Inflammatory macrophage treated with lipopolysaccharide for 1 hour (primary cell): ENCODE measurements at places on chromosomes 11 and 22.

GRCh38 chr11:97351939-97352338 is 962.1 kb downstream of the JRKL start:
- no peak for DNase-seq

GRCh38 chr11:78856211-78856610 is 281.5 kb upstream of the NARS2 start:
- DNase-seq, result no peak

DNA sequence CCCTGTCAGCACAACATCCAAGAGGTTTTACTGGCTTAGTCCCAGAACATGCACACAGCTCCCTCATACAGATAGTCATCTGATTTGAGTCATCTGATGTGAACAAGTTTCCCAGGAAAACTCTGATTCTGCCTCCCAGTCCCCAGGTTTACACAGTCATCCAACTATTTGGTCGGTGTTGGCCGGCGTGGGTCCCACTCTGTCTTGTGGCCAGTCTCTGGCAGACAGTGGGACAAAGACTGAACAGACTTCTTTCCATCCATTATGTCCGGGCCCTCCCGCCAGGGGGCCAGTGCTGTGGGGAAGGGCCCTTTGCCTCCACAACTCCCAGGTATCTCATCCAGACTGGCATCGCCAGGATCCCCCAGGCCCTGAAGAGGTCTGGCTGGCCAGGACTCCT is 60.0 kb downstream of the BTG4 start:
- no peak for DNase-seq

DNA sequence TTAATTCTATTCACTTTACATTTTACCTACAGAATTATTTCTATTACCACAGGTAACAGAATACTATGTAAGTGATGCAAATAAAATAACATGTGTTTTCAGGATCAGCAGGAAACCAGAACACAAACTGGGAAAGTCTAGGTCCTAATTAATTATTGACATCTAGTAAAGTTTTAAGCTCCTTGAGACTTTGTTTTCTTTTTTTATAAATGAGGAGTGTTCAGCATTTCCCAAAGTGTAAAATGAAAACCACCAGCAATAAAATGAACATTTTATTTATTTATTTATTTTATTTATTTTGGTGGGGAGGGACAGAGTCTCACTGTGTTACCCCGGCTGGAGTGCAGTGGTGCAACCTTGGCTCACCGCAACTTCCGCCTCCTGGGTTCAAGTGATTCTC is 123.6 kb downstream of the ARHGAP42 start:
- DNase-seq, result no peak

GRCh38 chr11:109209572-109209971 is 212.4 kb upstream of the C11orf87 start:
- DNase-seq, result no peak

GRCh38 chr11:6943131-6943530 is 16.9 kb downstream of the ZNF215 start:
- DNase-seq, result no peak

DNA sequence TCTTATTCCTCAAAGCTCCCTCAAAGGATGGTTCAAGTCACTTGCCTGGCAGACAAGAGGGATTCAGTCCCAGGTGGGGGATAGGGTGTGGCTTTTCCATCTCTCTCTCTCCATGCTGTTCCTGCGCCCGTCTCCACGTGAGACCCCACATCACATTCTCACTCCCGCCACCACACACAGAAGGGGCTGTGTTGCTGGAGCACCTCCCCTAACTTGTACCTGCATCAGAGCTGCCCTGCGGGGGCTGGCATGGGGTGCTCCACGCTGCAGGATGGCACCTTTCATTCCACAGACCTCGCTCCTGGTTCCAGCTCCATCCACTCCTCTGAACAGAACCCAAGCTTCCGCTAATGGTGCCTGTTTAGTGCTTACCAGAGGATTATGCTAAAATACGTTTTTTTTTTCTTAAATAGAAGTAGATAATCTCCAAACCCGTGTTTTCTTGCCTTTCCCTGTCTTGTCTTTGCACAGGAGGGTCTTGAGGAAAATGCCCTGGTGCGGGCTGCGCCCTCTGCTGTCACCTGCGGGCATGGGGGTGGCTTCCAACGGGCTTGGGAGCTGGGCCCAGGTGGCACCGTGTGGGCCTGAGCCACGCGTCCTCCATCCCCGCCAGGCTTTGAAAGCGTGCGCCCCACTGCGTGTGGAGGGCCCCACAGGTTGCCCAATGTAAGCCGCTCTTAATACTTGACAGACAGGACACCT is 985.6 kb downstream of the BRD1 start:
- DNase-seq, result no peak
